Amniotic epithelial cell (primary cell): ENCODE measurements at places on chromosomes 16 and 17.
A peak's percentile ranks its signal among the peaks of the same experiment; 100 is the strongest.

- no peak for DNase-seq
These were observed 8.6 kb upstream of the CCL2 start for GRCh38 chr17:34246446-34246845.

GRCh38 chr16:80656711-80657150 is 115.9 kb downstream of the DYNLRB2 start:
- DNase-seq = no peak

GRCh38 chr17:79942011-79942405 is 93.7 kb downstream of the TBC1D16 start:
- DNase-seq = no peak

DNA sequence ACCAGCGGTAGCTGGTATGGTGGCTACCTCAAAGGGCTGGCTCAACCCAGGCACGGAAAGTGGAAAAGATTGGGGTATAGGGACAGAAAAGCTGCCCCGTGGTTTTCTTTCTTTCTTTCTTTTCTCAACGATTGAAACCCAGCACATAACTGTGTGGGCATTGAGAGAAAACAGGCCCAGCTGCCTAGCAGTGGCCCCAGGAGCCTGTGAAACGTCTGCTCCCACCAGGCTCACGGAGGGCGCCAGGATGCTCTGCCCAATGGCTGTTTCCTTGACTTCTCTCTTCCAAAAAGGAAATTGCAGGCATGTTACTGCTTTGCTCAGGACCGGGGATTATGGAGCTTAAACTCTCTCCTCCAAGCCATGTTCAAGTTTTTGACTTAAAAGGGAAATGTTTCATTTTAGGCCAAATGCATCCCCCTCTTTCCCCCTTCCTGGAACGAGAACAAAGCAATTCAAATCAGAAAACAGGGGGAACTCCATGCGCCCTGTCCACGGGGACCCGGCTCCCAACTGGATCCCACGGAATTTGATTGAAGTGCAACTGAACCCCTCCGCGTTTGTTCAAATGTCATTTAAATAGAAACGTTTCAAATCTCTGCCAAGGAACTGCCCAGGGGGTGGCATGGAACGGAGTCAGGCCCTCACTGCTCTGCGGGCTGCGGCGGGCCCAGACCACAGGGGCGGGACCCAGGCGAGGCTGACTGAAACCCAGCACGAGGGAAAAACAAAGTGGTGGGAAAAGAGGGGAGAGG is 133.5 kb downstream of the RGS9 start:
- no peak for DNase-seq

GRCh38 chr17:72342627-72343527 is 222.1 kb downstream of the SOX9 start:
- no peak for DNase-seq

DNA sequence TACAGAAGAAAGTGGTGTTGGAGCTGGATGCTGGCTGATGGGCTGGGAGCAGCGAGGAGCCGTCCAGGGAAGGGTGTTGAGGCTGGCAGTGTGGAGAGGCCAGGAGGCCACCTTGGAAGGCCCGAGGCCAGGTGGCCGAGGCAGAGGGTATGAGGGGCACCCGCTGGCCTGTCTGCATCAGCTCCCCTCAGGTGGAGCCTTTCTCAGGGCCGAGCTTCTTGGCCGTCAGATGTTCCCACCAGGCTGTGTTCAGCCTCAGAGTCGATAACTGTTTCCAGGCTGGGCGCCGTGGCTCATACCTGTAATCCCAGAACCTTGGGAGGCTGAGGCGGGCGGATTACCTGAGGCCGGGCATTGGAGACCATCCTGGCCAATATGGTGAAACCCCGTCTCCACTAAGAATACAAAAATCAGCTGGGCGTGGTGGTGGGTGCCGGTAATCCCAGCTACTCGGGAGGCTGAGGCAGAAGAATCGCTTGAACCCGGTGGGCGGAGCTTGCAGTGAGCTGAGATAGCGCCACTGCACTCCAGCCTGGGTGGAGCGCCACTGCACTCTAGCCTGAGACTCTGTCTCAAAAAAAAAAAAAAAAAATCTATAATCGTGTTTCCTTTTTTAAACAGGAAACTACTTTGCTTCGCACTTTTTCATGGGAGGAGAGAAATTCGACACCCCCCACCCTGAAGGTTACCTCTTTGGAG is 25.3 kb downstream of the MGRN1 start:
- no peak for DNase-seq

GRCh38 chr17:59389066-59389465 is 57.6 kb downstream of the YPEL2 start:
- no peak for DNase-seq

GRCh38 chr17:38693700-38694329 is 11.3 kb upstream of the MLLT6 start:
- peak; percentile 18 for DNase-seq

DNA sequence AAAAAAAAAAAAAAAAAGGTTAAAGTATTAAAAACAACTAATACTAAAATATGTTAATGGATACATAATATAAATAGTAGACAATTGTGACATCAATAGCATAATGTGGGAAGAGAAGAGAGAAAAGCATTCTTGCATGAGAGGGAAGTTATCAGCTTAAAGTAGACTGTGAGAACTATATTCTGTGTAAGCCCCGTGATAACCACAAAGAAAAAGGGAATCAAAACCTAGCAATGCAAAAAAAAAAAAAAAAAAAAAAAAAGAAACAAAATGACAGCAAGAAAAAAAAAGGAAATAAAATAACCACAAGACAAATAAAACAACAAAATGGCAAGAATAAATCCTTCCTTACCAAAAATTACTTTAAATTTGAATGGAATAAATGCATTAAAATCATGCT is 39.8 kb upstream of the MYLK3 start:
- DNase-seq = no peak

GRCh38 chr17:12592941-12593340 is 72.7 kb upstream of the MYOCD start:
- DNase-seq = no peak

DNA sequence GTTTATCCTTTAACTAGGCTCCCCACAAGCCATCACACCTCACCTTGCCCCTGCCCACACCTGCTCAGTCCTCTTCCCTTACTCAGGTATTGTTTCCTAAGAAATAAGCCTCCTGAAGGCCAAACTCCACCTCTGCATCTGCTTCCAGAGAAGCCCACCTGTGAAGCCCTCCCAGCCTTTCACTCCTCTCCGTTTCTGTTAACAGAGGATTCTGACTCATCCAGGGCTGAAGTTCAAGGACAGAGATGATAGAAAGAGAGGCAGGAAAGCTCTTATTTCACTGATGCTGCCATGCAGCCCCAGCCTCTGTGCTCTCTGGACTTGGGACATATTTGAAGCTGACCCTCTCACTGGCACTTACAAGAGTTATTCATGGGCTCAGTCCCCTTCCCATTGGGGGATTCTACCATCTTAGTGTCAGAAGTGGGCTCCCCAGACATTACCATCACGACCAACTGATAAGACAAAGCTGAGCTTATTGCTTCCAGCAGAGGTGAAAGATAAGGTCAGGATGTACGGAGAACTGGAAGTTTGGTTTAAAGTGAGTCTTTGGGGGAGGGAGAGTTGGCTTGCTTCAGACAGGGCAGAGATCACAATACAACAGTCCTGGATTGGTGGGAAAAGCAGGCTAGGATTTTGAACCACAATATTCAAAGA is 35.3 kb upstream of the XYLT2 start:
- DNase-seq = no peak

GRCh38 chr16:31452631-31453106 is 6.6 kb upstream of the ARMC5 start:
- peak; percentile 87 for DNase-seq

- no peak for DNase-seq
These were observed 91.4 kb upstream of the GSE1 start for GRCh38 chr16:85521552-85522307.

DNA sequence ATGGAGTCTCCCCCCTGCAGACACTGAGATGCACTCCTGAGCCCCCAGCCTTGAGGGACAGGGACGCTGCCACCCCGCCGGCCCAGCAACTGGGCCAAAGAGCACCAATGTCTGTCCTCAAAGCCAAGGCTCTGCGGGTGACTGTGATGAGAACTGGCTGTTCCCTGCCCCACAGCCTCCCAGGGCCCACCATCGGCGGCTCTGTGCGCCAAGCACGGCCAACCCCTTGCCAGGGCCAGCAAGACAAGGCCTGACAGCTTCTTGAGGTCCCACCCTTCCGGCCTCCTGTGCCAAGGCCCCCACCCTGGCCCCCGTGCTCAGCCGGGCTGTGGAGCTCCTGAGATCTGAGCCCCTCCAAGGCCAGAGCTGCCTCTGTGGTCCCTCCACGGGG is 34.2 kb upstream of the PABPN1L start:
- no peak for DNase-seq

- DNase-seq = no peak
These were observed 24.9 kb downstream of the GSE1 start for GRCh38 chr16:85637808-85638647.

DNA sequence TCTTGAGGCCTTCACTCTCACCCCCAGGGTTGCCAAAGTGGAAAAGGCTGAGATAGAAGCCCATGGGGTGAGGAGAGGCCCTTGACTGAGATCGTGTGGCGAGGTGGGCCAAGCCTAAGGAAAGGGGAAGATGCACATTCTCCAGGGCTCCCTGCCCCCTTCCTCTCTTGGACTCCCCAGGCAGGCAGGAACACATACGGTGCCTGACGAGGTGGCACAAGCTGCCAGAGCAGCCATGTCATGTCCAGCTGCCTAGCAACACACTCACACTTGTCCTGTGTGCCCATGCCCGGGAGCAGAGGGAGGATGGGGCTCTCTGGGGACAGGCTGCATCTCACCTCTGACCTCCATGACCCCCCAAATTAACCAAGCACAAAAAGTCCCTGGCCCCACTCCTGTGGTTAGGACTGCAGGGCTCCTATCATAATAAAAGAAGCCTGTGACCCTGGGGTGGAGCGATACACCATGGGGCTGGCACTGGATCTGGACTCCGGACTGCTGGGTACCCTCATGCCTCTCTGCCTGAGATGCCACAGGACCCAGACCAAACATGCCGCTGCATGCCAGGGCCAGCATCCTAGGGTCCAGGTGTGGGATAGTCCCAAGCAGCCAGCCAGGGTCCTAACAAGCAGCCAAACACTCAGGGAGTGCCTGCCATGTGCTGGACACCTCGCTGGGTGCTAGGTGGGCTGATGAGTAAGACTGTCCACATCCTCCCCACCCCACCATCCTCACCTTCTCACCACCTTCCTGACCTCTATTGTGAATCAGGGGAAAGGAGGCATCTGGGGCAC is 2.6 kb downstream of the GIT1 start:
- DNase-seq = no peak

DNA sequence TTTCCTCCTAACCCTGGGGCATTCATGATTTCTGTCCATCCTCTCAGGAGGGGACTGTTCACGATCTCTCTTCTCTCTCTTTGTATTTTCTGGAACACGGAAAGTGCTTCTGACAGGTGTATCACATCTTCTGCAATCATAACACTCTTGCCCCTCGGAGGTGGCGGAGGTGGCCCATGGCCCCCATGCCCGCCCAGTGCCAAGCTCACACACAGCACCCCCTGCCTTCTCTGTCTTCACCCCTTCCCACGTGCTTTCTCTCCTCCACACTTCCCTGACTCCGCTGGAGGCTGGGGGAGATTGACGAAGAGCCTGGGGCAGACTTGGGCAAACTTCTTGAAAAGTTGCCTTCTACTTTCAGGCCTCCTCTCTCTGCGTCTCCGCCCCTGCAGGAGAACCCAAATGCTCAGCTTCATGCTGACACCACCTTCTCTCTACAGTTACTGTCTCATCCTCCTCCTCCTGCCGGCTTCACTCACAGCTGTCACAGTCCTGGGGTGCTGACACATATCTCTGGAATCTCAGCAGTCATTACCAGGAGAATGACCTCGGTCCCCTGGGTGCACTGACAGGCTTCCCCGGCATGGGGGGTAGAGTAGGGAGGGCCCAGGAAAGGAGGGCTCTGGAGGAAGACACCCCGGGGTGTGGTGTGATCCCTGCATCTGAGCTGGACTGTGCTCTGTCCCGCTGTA is 127.1 kb downstream of the ENGASE start:
- no peak for DNase-seq

- DNase-seq = no peak
These were observed 21.6 kb downstream of the NDE1 start for GRCh38 chr16:15671530-15672117.

- no peak for DNase-seq
These were observed 16.8 kb upstream of the TVP23A start for GRCh38 chr16:10835281-10835931.

DNA sequence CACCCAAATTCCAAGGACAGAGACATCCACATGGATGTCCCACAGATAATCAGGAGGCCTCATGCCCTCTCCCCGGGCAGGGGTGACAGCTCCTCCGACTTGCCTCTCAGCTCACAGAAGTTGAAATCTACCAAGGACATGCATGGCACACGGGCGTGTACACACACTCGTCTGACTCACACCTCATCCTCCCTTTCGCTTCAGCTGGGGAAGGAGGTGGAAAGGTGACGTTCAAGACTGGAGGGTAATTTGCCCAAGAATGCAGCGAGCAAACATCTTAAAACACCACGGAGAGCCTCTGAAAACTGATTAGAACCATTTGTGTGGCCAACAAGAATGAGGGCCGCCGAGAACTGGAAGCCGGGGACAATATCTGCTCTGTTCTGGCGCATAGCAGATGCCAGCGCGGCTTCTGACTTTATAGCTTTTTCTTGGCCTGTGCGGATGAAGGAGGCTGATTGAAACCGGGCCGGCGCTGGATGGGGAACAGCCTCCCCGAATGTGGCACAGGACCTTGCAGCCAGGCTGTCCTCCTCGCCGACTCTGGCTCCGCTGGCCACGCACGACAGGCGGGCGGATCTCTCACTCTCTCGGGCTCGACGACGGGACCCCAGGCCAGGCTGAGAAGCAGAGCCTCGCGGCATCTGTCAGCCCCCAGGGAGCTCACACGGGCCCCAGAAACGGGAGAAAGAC is 100.9 kb downstream of the C16orf95 start:
- no peak for DNase-seq

GRCh38 chr16:2990891-2991290 is 10.6 kb upstream of the PKMYT1 start:
- no peak for DNase-seq

DNA sequence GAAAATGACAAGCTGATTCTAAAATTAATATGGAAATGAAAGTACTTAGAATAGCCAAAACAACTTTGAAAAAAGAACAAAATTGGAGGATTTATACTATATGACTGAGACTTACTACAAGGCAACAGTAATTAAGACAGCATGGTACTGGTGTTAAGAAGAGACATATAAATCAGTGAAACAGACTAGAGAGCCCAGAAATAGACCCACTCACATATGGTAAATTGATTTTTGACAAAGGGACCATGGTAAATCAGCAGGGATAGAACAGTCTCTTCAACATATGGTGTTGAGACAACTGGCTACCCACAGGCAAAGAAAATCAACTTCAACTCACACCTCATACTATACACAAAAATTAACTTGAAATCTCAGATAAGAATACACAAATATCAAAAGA is 12.9 kb downstream of the CMC2 start:
- no peak for DNase-seq
